ENCODE measurements at places on chromosomes 7 and 10.

- no peak for DNase-seq
Observed at GRCh38 chr7:148882841-148883265, 1.2 kb downstream of the EZH2 start.

DNA sequence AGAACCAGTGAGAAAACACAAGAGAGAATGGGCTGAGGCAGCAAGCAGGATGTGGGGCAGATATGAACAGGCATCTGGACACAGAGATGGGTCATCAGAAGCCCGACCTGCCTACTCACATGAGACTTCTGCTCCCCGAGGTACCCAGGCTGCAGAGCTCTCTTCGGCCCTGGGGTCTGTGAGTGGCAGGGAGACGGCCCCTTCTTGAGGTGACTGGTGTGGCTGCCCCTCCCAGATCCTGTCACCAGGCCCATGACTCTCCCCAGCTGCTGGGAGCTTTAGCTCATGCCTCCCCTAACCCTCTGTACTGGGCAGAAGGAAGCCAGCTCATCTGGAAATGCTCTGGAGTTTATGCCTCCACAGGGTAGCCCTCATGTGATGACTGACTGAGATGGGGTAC lies 157.6 kb upstream of the PCBD1 start:
- no peak for DNase-seq

GRCh38 chr7:146542101-146542500 lies 425.5 kb downstream of the CNTNAP2 start:
- DNase-seq = no peak

- no peak for DNase-seq
Observed at GRCh38 chr10:80152820-80153219, 20.3 kb downstream of the PLAC9 start.

DNA sequence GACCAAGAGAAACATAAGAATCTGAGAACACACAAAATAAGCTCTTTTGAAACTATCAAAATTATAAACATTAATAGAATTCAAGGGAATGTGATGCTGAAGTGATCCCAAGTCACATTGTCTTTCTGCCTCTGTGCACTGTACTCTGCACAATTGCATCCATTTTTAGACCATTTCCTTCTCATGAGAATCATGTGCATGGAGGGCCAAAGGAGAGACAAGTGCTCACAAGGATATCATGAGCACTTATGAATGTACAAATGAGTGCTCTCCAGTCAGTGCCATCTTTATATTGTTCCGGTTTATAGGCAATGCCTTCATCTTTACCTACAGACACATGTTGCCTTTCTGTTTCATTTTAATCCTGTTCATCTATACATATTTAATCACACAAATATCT lies 36.9 kb downstream of the MET start:
- DNase-seq = no peak

DNA sequence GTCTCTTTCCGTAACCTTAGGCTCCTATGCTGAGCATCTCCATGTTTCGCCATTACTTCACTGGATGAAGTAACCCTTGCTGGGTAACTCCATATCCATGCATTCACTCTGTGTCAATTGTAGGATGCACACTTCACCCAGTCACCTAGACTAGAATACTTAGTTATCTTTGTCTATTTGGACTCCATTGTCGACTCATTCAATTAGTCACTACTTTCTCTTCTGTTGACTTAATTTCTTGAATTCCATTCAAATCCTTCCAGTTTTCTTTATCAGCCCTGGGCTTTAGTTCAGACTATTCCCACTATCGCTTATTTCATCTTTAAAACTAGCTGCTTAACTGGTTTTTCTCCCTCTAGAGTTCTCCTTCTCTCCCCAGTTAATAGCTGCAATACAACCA lies 111.3 kb upstream of the TNS3 start:
- DNase-seq = no peak

GRCh38 chr10:14412624-14413023 lies 81.9 kb upstream of the FRMD4A start:
- no peak for DNase-seq

GRCh38 chr10:7006566-7006965 lies 404.3 kb downstream of the SFMBT2 start:
- DNase-seq = no peak

DNA sequence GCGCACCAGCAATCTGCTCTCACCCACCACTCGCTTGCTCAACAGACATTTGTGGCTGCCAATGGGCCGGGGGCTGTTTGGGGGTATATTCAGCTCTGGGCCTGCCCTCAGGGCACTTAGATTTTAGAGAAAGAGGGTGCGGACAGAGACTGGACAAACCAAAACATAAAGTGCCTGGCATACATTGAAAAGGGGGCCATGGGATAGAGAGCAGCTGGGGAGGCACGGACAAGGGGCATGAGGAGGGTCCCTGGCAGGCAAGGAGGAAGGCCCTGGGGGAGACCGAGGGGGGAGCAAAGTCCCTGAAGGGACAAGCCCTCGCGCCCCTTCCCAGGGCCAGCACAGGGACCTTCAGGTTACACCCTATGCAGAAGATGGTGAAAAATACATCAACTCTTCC lies 43.5 kb downstream of the CLRN3 start:
- DNase-seq = no peak

DNA sequence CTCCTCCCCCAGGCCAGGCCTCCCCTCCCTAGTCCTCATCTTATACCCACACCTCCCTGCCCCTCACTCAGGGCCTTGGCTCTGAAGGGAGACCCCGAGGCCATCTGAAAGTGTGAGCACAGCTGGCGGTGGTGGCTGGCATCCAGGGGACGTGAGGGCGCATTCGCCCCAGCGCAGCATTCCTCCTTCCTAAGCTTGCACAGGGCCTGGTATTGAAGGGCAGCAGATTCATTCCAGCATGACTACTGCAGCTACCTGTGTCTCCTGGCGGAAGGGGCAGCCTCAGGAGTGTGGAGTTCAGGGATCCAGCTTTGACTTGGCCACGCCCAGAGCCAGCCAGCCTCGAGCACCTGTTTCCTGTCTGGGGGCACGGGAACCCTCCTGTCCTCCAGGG lies 72.6 kb downstream of the PARP12 start:
- no peak for DNase-seq

DNA sequence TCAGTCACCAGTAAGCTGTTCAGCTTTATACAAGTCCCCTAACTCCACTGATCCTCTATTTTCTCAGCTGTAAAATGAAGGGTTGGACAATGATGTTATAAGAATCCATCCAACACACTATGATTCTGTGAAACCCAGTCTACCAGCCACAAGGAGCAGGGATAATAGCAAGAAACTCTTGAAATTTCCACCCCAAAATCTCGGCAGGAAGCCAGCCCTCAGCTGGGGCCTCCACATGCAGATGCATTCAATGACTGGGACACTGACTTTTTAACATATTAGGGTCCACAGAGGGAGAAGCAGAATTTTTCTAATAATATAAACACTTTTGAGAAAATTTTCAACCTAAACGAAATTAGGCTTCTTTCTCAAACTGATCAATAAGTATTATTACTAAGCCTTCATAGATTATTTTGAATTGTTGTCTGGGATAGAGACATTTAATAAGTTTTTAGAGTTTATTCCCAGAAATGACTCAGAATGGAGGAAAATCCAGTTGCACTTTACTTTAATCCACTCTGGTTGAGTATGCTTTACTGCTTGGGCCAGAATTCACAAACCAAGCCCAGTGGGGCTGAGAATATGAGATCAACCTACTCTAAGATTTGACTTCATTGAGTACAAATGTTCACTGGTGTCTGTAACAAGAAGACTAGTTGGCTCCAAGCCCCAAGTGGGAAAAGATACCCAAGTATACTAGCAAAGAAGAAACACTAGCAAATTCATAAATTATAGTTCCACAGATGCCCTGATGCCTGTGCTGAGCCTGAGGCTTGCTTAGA lies 168.6 kb downstream of the C7orf25 start:
- DNase-seq = no peak

- DNase-seq = peak; percentile 26
Observed at GRCh38 chr7:157490465-157490912, 153.7 kb downstream of the DNAJB6 start.

GRCh38 chr10:74178042-74178791 lies 27.2 kb downstream of the ADK start:
- DNase-seq = no peak

- DNase-seq = no peak
Observed at GRCh38 chr10:80454513-80455460, 677 bp downstream of the TSPAN14 start.

- no peak for DNase-seq
Observed at GRCh38 chr10:63812501-63812900, 291.3 kb downstream of the REEP3 start.

DNA sequence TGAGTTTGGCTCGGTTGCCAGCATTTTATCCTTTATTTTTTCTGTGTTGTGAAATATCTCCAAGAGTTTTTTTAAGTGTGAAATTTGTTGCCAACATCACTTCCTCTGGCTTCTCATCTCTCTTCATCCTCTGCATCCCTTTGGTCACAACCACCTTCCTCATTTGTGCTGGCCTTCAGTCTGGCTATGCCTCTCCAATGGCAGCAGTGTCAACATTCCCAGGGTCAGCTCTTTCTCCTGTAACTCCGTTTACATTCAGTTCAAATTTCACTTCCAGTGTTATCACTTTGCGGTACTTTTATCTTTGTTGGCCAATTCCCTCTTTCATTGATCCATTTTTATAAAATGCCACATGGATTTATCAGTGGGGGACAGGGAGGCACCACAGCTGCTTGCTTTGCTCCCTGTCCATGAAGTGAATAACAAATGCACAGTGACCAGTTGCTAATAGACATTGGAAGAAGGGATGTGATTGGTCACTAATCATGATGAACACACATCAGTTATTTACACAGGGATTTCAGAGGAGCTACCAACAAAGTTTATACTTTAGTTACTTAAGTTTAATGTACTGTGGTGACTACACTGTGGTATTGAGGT lies 311.4 kb upstream of the LRGUK start:
- DNase-seq = no peak

DNA sequence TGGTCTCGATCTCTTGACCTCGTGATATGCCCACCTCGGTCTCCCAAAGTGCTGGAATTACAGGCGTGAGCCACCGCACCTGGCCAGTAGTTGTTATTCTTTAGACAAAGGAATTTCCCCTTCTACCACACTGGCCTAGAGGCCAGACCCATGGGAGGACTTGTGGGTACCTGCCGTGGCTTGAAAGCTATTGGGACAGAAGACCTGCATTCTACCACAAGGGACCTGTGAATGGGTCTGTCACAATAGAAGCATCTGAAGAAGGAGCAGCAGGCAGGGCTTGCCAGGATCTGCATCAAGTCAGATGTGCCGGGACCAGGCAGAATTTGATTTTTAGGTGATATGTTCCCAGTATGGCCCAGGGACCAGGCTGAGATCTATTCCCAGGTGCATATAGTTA lies 356.9 kb downstream of the FGFR2 start:
- no peak for DNase-seq

GRCh38 chr7:26278770-26279169 lies 12.9 kb upstream of the SNX10 start:
- no peak for DNase-seq

- no peak for DNase-seq
Observed at GRCh38 chr10:133229265-133230043, 563 bp upstream of the UTF1 start.
